ENCODE measurements at places on chromosomes 4 and X.
A peak's percentile ranks its signal among the peaks of the same experiment; 100 is the strongest.

DNA sequence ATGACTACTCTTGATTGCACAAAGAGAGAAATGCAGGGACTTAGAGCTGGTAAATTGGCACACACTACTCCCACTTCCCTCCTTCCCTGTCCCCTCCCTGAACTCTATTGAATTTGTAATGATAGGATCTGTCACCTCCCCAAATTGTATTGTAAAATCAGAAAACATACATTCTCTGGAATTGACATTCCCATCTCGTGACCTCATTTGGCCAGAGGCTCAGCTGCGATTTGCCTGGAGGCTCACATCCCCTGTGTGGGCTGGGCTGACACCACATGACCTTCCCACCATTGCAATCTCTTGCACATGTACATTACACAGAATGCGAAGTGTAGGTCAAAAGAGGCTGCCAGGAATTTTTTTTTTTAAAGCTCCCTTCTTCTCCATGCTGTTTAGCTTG, 172.1 kb downstream of the MID1IP1 start:
- DNase-seq: no peak

GRCh38 chr4:86977621-86978184, 42.9 kb downstream of the AFF1 start:
- DNase-seq: peak; percentile 90

DNA sequence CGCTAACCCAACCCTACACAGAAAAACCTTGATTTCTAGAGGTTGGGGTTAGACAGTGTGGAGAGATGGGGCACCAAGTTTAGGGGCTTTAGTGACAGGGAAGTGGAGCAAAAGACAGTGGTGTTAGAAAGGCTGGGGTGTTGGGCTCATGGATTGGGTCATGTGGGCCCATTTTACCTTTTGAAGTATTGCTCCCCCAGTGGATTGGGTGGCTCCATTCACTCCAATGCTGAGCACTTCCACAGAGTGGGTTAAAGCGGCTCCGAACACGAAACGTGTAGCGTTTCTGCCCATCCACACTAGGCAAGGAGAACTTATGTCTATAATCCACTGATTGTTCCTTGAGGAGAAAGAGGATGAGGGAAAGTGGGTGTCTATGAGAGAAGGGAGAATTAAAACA, 2.3 kb downstream of the IL2RG start:
- DNase-seq: no peak

- peak; percentile 33 for DNase-seq
These were observed 688 bp upstream of the EVC start for GRCh38 chr4:5710065-5710960.
